Renal pelvis (tissue), 12 donors: ENCODE measurements at places on chromosomes 2 and 18. TPM values are rescaled to one million over a fixed set of nuclear protein-coding genes. Genes with fewer than 3 reads are reported as not detected.

The PIEZO2 gene
- 18.2 TPM for polyA plus RNA-seq

The MARCO gene
- polyA plus RNA-seq, result not detected

The MROH2A gene
- not detected for polyA plus RNA-seq

The TGFA gene
- polyA plus RNA-seq, result 20.4 TPM

The RFX8 gene
- 0.75 TPM for polyA plus RNA-seq

The NEU4 gene
- polyA plus RNA-seq, result 1.9 TPM

The SF3B1 gene
- 564 TPM for polyA plus RNA-seq

The SP140L gene
- polyA plus RNA-seq, result 10.2 TPM
